ENCODE measurements at places on chromosomes 2 and 18.

DNA sequence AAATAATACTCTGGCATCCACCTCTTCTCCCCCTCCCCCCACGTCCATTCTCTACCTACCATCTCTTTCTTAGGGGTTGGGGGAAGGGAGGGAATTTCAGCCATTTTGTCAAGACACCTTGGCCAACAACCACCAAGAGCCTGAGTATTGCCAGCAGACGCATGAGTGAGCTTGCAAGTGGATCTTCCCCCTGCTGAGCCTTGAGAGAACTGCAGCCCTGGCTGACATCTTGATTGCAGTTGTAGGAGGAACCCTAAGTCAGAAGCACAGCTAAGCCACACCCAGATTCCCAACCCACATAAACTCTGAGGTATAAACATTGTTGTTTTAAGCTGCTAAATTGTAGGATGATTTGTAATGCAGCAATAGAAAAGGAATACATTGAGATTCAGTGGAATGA lies 165.6 kb downstream of the TMEFF2 start:
- no peak for DNase-seq

DNA sequence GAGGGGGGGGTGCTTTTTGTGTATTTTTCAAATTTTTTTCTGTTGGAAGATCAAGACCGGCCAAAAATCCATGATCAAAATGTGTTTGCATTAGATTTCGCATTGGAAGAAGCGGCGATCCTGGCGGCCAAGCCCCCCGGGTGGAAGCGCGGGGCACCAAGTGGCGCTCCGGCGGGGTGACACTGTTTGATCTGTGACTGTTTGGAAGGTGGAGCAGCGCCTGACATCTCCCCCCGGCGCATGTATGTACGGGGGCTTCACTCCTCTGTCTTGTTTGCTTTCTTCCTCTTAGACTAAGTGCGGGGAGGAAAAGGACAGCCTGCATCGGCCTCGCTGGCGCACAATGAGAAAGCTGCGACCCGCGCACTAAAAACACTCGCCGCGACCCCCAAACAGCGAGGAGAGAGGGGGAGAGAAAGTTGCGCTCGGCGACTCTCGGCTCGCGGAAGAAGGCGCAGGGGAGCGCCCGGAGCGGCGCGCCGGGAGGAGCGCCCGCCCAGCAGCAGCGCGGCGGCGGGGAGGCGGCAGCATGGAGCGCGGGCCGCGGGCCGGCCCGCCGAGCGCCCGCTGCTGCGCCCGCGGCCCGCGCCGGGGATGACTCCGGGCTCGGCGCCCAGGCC lies 515 bp downstream of the TSHZ1 start:
- DNase-seq, result no peak

- DNase-seq, result no peak
These were observed 82.6 kb upstream of the TXNDC2 start for GRCh38 chr18:9803063-9803697.

GRCh38 chr2:151972241-151973012 lies 126.4 kb downstream of the CACNB4 start:
- no peak for DNase-seq

- DNase-seq, result peak; percentile 82
These were observed 2.0 kb downstream of the LYPD6B start for GRCh38 chr2:149040451-149040850.

DNA sequence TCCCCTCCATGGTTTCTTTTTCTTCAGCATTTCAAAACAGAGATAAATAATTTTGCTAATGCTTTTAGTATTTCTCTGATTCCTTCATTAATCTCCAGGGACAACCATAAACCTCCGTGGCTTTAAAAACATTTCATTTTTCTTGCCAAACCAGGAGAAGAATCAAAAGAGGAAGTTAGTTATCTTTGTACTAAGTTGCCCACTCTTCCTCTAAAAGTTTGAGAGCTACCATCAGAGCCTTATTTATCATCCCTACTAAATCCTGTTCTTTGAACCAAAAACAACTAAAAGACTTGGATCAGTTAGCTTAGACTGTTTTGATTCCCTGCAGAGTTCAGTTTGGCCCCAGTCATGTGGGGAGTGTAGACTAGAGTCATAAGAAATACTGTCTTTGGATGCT lies 208.4 kb downstream of the SETBP1 start:
- DNase-seq, result no peak

GRCh38 chr2:177530561-177530960 lies 138.0 kb downstream of the AGPS start:
- DNase-seq, result no peak

DNA sequence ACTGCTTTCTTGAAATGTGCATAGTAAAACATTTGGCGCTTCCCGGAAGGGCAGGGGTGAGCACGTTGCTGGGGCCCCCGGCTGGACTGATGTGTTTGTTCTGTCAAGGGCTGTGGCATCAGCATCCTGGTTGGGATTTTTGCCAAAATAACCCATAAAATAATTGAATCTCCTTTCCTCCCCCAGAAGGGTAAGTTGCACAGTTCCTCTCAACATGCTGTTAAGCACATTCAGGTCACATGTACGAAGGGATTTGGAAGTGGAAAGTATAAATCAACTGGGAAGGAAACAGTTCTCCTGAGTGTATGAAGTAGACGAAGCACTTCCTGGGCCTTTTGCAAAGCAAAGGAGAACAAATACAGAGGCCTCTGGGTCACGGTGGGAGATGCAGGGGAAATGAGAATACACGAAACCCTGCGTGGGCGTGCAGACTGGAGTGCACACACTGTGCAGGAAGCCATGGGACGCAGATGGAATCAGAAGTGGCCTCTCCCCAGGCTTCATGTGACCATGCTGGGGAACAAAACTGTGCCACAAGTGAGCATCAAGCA lies 183.9 kb downstream of the LPIN1 start:
- no peak for DNase-seq

DNA sequence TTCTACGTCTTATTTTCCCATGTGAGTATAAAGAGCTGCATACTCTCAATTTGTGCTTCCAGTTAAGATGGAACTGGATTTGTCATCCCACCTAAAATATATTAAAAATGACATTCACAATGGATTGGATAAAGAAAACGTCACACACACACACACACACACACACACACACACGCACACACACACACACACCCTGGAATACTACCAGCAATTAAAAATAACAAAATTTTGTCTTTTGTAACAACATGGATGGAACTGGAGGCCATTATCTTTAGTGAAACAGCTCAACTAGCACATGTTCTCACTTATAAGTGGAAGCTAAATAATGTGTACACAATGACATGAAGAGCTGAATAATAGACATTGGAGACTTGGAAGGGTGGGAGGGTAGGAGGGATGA lies 3.8 kb upstream of the QPCT start:
- DNase-seq, result no peak

- no peak for DNase-seq
These were observed 478 bp downstream of the CLHC1 start for GRCh38 chr2:55231546-55232083.

DNA sequence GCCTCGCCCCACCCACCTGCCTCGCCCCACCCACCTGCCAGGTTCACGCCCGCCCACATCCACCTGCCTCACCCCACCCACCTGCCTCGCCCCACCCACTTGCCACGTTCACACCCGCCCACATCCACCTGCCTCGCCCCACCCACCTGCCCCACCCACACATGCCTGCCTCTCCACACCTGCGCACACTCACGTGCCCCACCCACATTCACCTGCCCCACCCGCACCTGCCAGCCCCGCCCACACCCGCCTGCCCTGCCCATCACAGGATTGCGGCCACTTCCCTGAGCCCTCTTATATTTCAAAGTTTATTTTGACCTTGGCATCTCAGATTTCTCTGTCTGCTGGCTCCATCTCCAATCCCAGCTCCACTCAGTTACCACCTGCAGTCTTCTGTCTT lies 217.5 kb upstream of the SOX11 start:
- DNase-seq, result no peak

DNA sequence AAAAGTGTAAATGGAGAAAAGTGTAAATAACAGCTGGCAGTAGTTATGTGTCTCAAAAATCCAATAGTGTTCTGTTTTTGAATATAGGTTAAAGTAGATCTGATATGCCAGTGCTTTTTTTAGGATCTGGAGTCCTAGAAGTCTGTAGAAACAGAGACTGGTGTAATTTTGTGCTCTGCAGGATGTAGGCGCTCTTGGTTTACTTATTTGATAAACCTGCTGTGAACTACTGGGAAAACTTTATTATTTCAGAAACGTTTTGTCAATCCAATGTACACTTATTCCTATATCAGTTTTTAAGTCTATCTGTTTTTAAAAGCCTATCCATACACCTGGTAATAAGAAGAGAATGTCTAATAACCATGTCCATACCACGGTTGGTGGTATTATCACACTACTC lies 530.8 kb upstream of the ZNF804A start:
- no peak for DNase-seq

GRCh38 chr18:55323051-55323994 lies 264.7 kb downstream of the TCF4 start:
- no peak for DNase-seq

GRCh38 chr2:100877555-100877954 lies 57.6 kb downstream of the NPAS2 start:
- DNase-seq, result no peak

DNA sequence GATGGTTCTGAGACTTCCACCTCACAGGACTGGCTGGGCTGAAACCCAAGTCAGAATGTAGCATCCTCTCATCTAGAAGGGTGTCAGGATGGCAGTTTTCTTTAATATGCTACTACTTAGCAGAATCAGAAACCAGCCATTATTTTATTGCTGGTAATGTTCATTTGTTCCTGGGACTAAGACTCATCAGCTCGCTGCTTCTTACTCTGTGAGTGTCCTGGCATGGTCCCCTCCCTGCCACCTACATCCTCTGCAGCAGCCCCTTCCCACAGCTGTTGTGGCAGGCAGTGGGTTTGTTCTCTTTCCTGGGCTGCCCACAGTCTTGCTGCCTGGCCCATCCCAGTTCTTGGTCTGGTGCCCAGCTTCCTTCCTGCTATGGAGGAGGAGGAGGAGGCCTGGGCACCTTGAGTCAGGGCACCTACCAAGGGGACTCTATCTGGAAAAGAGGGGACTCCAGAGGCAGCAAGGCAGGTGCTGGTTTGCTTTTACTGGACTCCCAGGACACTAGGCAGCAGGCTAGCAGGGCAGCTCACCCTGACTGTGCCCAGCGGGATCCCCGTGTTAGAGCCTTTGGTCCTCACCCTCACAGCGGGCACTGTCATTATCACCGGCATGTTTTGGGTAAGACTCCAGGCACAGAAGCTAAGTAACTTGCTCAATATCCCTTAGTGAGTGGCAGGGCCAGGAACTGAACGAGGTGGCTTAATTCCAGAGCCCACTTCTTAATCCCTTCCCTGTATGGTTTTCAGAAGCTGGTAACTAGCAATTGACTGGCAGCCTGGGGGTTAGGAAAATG lies 62.1 kb downstream of the LRRFIP1 start:
- no peak for DNase-seq

DNA sequence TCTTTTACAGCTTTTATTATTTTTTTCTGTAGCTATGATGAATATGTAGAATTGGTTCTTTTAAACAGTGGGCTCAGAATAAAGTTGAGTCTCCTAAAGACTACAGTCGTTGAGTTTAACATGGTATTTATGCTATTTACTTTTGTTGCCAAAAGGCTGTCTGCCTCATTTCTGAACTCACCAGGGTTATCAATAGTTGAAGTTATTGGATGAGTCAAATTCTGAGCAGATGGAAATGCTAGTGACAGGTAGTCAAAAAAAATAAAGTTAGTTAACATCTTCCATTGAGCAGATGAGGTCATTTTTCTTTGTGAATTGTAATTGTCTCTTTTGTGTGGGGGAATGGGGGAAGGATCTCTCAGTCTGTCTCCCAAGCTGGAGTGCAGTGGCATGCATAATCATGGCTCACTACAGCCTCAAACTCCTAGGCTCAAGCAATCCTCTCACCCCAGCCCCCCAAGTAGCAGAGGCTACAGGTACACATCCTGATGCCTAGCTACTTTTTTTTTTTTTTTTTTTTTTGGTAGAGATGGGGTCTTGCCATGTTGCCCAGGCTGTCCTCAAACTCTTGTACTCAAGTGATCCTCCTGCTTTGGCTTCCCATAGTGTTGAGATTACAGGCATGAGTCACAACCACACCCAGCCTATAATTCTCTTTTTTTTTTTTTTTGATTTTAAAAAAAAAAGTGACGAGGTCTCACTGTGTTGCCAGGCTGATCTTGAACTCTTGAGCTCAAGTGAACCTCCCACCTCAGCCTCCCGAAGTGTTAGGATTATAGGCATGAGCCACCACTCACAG lies 8.9 kb downstream of the PAPOLG start:
- no peak for DNase-seq

GRCh38 chr2:115569547-115569946 lies 1127.1 kb downstream of the DPP10 start:
- DNase-seq, result no peak

GRCh38 chr2:579351-579886 lies 97.8 kb downstream of the TMEM18 start:
- DNase-seq, result no peak

- no peak for DNase-seq
These were observed 105.9 kb downstream of the ACKR3 start for GRCh38 chr2:236675526-236675925.

DNA sequence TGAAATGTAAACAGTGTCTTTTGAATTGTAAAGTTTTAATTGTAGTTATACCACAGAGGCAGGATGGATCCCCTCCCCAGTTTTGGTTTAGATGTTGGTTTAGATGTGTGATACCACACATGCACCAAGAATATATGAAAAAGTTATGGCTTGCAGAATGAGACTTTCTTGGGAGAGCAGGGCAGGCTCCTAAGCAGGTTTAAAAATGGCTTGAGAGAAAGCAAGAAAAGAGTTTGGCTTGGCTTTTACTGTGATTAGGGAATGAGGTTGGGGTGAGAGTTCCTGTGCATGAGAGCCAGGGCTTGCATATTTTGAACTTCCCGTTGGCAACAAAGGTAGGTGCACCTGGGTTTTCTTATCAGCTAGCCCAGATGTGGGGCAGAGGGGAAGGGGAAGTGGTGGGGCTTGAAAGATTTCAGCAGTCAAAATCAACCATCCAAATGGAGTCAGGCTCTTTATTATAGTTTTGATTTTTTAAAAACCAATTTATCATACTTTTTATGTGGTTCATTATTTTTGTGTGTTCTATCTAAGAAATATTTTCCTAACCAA lies 246.9 kb downstream of the MTX2 start:
- no peak for DNase-seq

DNA sequence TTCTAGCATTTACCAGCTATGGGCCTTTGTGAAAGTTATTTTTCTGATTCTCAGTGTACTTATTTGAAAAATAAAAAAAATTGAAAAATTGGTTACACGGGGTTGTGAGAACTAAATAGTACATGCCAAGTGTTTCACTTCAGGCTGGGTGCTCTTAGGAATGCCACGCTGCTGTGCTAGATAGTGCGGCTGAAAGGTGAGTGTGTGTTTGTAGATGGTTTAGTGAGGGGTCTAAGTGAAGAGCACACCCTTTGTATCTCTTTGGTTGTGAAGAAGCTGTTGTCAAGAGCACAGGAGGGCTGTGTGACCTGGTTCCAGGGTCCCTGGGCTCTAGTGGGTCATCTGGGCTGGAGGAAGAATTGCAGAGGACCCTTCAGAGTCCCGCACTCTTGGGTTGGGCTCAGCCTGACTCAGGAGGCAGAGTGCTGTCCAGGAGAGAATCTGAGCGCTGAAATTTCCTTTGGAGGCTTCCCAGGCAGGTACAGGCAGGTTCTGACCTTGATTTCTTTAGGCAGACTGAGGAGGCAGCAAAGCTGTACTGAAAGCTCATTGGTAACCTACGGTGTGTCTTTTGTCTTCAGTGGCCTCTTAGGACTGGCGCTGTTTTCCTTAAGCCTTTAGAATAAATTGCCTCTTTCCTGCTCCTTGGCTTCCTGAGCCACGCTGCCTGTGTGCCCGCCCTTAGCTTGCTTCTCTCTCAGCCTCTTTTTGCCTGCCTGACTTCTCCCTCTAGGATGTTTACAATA lies 44.4 kb downstream of the MAP4K4 start:
- no peak for DNase-seq

Measured in lower leg skin (tissue), 4 donors.